Activated CD4-positive, alpha-beta T cell treated with anti-CD3 and anti-CD28 coated beads, Interleukin-2, Interleukin-6, amounts not matched to agents 100 ng/mL and 50 ng/mL, durations not matched to agents 16 hours and 8 hours (primary cell): ENCODE measurements at places on chromosomes 6 and 20.
A peak's percentile ranks its signal among the peaks of the same experiment; 100 is the strongest.

GRCh38 chr6:9064156-9064555 is 628.8 kb upstream of the SLC35B3 start:
- DNase-seq, result no peak

DNA sequence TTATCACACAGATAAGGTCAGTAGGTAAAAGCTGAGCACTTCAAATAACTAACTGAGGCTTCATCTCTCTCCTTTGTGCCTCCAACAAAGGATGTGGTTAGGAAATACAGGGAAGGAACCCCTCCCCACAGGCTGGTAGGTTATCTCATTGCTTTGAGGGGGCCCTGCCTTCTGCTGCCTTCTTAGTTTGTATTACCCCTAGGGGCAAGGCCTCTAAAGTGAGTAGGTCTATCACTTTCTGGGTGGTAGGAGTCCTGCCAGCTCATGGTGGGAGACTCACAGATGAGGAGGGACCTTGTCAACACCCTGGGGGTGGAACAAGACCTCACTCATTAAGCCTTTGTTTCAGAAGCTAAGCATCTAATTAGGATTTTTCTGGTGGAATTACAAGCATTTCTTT is 34.6 kb downstream of the EDN1 start:
- no peak for DNase-seq

DNA sequence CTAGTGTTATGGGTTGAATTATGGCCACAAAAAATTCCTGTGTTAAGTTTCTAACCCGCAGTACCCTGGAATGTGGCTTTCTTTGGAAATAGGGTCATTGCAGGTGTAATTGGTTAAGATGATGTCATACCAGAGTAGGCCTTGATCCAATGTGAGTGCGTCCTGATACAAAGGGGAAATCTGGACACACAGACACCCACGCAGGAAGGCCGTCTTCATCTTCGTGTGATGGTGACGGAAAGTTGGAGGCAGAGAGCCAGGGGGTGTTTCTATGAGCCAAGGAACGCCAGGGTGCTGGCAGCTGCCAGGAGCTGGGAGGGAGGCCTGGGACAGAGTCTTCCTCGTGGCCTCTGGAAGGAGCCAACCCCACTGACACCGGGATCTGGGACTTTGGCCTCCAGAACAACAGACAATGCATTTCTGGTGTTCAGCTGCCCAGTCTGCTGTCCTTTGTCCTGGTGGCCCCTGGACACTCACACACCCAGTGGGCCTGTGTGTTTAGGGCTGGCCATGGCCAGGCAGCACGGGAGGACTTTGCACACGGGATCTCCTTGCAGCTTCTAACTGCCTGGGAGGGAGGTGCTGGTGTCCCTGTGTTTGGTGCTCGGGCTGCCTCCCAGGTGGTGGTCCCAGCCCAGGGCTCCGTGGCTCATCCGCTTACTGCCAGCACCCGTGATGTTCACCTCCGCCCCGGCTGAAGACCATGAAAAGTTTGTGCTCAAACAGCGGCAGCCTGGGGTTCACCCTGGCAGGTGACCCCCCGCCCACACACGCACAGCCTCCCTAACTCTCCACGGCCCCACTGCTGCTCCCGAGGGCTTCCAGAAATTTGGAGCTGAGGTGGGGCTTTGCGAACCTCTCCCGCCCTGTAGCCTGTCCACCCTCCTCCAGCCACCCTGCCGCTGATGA is 53.4 kb upstream of the GATA5 start:
- no peak for DNase-seq

DNA sequence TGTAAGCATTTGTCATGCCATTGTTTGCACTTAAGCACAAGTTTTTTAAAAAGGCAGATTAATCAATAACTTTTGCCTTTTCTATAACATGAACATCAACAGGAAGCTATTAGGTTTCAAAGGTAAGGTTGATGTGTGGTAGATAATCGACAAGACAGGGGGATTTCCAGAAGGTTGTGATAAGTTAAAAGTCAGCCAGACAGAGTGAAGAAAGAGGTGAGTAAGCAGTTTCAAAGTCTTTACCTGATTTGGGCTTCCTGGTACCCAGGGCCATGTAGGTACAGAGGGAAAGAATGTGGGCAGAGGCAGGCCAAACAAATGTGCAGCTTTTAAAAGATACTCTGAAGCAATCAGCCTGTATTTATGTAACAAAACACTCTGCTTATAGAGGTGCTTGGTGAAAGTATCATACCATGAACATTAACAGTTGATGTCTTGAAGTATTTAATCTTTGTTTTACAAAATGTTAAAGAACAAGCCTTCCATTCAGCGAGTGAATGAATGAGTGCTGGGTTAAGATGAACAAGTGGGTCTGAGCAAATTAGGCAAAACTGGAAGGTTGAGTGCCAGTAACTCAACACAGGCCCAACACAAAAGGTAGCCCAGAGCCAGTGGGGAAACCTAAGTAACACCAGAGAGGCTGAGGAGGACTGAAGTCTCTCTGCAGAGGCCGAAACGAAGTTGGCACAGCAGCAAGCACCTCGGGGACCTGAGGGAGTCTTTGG is 60.2 kb downstream of the LRRC1 start:
- peak; percentile 23 for DNase-seq
